ENCODE measurements at places on chromosomes 1 and 21.

GRCh38 chr1:157181258-157181657, 43.1 kb upstream of the ETV3 start:
- no peak for DNase-seq

DNA sequence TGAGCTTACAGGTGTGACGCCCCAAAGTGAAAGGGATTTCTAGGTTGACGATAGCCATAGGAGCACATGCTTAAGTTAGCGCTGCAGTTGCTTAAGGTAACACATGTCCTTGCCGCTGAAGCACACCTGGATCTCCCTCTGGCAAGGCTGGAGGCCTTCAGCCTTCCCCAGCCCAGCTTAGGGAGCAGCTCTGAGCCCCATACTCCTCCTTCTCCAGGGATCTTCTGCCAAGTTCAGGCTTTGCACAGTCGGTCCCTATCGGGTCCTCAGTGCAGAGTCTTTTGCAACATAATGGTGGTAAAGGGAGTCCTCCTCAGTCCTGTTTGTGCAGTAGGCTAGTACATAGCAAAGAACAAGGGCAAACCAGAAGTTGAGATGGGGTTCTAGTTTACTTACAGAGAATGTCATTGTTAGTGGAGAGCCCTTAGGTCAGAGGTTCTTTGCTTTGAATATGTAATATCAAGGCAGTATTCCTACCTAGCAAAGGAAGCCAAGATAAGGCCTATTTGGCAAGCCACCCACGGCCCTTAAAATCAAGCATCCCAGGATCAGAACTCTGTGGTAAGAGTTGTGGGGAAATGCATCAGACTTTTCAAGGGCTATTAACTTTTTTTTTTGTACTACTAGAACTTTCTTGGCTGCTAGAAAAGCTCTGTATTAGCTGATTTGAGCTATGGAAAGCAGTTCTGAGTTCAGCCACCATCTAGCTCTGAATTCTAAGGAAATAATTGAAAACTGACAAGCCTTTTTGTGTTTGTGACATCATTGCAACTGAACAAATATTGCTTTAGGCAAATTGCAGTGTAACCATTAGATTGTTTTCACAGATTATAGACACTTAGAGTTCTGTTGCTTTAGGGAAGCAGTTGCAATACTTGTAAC, 1.4 kb downstream of the EVA1C start:
- no peak for DNase-seq

GRCh38 chr1:91774520-91775203, 111.3 kb downstream of the TGFBR3 start:
- no peak for DNase-seq

GRCh38 chr1:83118472-83118871, 880.5 kb downstream of the TTLL7 start:
- no peak for DNase-seq

- DNase-seq = no peak
Observed at GRCh38 chr1:201307231-201307630, 23.9 kb downstream of the PKP1 start.

DNA sequence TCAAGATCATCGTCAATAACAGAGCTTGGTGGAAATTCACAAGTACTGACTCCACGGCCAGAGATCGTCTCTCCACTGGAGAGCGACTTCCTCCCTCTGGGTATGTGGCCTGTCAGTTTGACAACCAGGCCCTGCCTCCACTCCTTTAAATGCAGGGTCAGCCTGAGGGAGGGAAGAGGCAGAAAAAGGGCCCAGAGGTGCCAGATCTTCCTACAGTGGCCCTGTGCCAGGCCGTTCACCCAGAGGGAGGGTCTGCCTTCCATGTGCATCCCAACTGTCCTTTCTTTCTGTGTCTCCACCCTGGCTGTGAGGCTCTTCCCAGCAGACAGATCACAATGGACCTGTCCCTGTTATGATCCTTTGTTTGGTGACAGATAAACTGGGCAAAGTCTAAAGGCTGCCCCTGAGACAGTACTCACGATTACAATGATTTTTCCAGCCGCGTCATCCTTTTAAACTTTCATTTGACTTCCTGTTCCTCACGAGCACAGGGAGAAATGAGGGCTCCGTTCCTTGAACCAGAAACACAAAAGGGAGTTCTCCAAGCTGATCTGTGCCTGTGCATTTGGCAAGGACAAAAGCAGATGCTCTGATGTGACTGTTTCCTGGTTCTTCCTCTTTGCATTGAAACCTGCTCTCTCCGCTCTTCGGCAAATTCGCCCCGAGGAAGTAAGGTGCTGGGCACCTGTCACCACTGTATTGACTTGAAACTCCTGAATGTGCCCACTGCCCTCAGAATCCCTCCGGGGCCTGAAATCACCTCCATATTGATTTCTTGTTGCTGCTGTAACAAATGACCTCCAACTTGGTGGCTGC, 126.7 kb downstream of the PGBD5 start:
- no peak for DNase-seq

GRCh38 chr1:100387209-100387608, 34.9 kb downstream of the CDC14A start:
- DNase-seq = no peak

- DNase-seq = no peak
Observed at GRCh38 chr1:48979940-48980339, 203.2 kb upstream of the BEND5 start.

- DNase-seq = no peak
Observed at GRCh38 chr1:229430761-229431283, 3.1 kb downstream of the ACTA1 start.

GRCh38 chr1:156706657-156707416, 1.5 kb upstream of the CRABP2 start:
- DNase-seq = no peak

- DNase-seq = no peak
Observed at GRCh38 chr1:154768456-154769125, 101.5 kb downstream of the KCNN3 start.

GRCh38 chr1:168397806-168398205, 117.1 kb downstream of the TBX19 start:
- no peak for DNase-seq

GRCh38 chr1:95073446-95073845, 695 bp upstream of the ALG14 start:
- DNase-seq = no peak

GRCh38 chr1:6313393-6314200, 52.7 kb upstream of the GPR153 start:
- no peak for DNase-seq
